PC-3 (cell line): ENCODE measurements at places on chromosomes 4 and X. TPM values are rescaled to one million over a fixed set of nuclear protein-coding genes. Genes with fewer than 3 reads are reported as not detected.

The TEX11 gene
- total RNA-seq: not detected in 2 replicates

DNA sequence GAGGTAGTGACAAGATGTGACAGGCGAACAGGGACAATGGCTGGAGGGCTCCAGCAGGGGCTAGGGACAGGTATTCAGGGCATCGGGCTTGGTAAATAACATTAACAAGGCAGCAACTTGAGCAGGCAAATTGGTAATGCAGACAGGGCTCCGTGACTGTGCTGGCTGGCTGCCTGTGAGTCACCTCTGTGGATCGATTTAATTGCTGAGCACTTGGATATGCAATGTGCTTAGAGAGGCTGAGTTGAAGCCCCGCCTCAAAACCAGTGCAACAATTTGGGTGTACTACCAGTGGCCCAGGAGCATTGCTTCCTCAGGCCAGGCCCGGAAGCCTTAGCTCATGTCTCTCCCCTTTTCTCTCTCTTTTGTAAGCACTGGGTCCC lies 19.5 kb downstream of the CNGA2 start:
- no peaks in the 10 kb centered on the region for H3K36me3 ChIP-seq
- peak; percentile 59 for DNase-seq
- no peak overlapping the region for H3K4me3 ChIP-seq
- no peaks in the 10 kb centered on the region for H3K27me3 ChIP-seq

- no peak overlapping the region for H3K4me3 ChIP-seq
- no peaks in the 10 kb centered on the region for H3K27me3 ChIP-seq
- H3K36me3 ChIP-seq: no peaks in the 10 kb centered on the region
Observed at GRCh38 chr4:18389115-18389514, 367.6 kb upstream of the LCORL start.

The COX18 gene
- total RNA-seq: 32.8 and 40.0 TPM in 2 replicates

DNA sequence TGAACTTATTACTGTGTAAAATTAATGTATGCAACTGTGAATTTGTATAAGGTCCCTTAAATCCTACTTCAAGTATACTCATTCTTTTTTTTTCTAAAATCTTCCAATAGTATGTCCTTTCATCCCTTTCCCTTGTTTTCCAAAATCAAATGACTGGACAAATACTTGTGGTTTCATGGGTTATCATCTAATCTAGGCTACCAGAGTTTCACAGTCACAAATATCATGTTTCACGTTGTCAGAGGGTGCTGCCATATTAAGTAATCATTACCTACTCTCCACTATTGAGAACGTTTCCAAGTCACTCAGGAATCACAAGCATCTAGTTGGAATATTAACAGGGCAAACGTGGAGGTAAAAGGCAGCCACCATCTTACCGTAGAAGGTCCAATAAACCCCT lies 1235.0 kb upstream of the TENM3 start:
- H3K27me3 ChIP-seq: no peaks in the 10 kb centered on the region
- no peak overlapping the region for H3K4me3 ChIP-seq
- H3K36me3 ChIP-seq: no peaks in the 10 kb centered on the region
- H3K4me1 ChIP-seq: no peaks in the 10 kb centered on the region

GRCh38 chr4:75634281-75634680 lies 4.0 kb upstream of the CDKL2 start:
- H3K4me3 ChIP-seq: no peak overlapping the region
- H3K4me1 ChIP-seq: peaks cover 3% of the 10 kb centered on the region; the same call in 1 of the 2 replicates
- DNase-seq: peak; percentile 49
- H3K36me3 ChIP-seq: no peaks in the 10 kb centered on the region
- H3K27ac ChIP-seq: no peak overlapping the region
- H3K27me3 ChIP-seq: no peaks in the 10 kb centered on the region

DNA sequence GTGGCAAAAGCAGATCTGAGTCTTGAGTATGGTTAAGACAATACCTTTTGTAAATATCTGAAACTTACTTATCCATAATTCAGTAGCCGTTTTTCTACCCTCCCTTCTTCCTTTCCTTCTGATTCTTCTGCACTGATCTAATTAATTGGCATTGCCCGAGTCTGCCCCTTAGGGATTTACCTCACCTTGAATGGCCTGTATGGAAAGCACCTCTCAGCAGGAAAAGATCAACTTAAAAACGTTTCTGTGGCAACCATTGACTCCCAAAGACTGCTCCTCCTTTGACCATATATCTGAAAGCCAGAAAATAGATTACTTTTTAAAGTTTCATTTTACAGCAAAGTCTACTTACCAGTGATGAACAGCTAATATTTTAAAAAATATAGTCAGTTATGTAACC lies 496.5 kb upstream of the LCORL start:
- H3K27me3 ChIP-seq: no peaks in the 10 kb centered on the region
- no peak overlapping the region for H3K4me3 ChIP-seq
- no peaks in the 10 kb centered on the region for H3K4me1 ChIP-seq
- no peaks in the 10 kb centered on the region for H3K36me3 ChIP-seq
- DNase-seq: no peak

The COX7B2 gene
- total RNA-seq: 4.7 TPM in 1 of 2 replicates, not detected in the other

DNA sequence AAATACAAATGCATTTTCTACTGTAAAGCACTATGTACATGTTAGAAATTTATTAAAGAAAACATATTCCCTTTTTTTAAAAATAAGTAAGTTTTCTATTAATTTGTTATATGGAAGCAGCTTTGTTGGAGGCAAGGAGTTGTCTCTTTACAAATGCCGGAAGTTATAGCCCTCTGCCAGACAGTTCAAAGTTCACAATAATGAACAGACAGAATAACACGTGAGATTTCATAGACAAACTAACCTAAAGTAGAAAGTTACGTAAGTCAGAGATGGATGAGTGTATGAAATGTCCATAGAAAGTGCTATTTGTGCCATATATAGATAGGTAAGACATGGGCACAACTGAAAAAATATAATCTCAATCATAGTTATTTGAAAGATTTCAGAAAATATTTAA lies 43.9 kb upstream of the NEIL3 start:
- H3K4me1 ChIP-seq: no peaks in the 10 kb centered on the region
- H3K27ac ChIP-seq: no peak overlapping the region
- no peak overlapping the region for H3K4me3 ChIP-seq
- no peak for DNase-seq
- H3K27me3 ChIP-seq: no peaks in the 10 kb centered on the region

GRCh38 chrX:95058815-95059214 lies 1384.8 kb downstream of the FAM133A start:
- peak; percentile 62 for DNase-seq
- no peaks in the 10 kb centered on the region for H3K36me3 ChIP-seq
- peaks cover 21% of the 10 kb centered on the region for H3K4me1 ChIP-seq
- H3K27me3 ChIP-seq: no peaks in the 10 kb centered on the region
- peak overlapping the region; percentile 33 for H3K27ac ChIP-seq
- no peak overlapping the region for H3K4me3 ChIP-seq

DNA sequence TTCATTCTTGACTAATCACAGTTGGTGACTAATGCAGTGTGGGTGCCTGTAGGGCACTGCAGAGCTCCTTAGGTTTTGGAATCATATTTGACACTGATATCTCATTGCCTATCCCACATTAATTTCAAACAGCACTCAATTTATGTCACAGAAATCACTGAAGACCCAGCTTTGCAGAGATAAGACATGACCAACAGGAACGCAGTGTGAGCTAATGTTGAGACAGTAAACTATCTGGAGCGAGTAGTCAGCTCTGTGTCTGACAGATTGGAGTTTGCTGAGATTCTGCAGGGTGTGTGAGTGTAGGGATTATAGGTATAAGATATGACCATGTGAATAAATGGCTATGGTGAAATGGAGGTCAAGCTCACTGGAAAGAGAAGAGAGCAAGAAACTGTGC lies 1586.1 kb upstream of the AGA start:
- H3K4me3 ChIP-seq: no peak overlapping the region
- no peak for DNase-seq
- no peaks in the 10 kb centered on the region for H3K27me3 ChIP-seq
- no peak overlapping the region for H3K27ac ChIP-seq
- no peaks in the 10 kb centered on the region for H3K4me1 ChIP-seq
- no peaks in the 10 kb centered on the region for H3K36me3 ChIP-seq

GRCh38 chr4:140372751-140373327 lies 607 bp upstream of the SCOC start:
- H3K4me1 ChIP-seq: peaks cover 43% of the 10 kb centered on the region
- DNase-seq: peak; percentile 2
- H3K4me3 ChIP-seq: peak overlapping the region; percentile 92
- no peaks in the 10 kb centered on the region for H3K36me3 ChIP-seq
- H3K27ac ChIP-seq: peak overlapping the region; percentile 63

- peak overlapping the region; percentile 83 for H3K4me3 ChIP-seq
- H3K27me3 ChIP-seq: peaks cover 17% of the 10 kb centered on the region
- 0 out of 2 replicates have a peak, but pooled peaks cover 9% of the 10 kb centered on the region for H3K4me1 ChIP-seq
- H3K27ac ChIP-seq: no peak overlapping the region
- DNase-seq: no peak
- H3K36me3 ChIP-seq: no peaks in the 10 kb centered on the region
Observed at GRCh38 chrX:53321230-53321942, 40.0 kb upstream of the IQSEC2 start.

The SLC6A14 gene
- total RNA-seq: 0.07 TPM in 1 of 2 replicates, not detected in the other

The ALPK1 gene
- 4.2 and 4.3 TPM in 2 replicates for total RNA-seq

The RAI2 gene
- total RNA-seq: 0.66 and 2.1 TPM in 2 replicates

- H3K27me3 ChIP-seq: no peaks in the 10 kb centered on the region
- H3K36me3 ChIP-seq: no peaks in the 10 kb centered on the region
- H3K27ac ChIP-seq: peak within 1 kb of the TSS; percentile 25; the same call in 1 of the 2 replicates
Observed at GRCh38 chrX:154097589-154098541, at the start of gene MECP2. Gene MECP2, minus strand, starts transcription at chrX:154097717.

The NHSL2 gene
- 0.07 and 0.58 TPM in 2 replicates for total RNA-seq

The NR3C2 gene
- total RNA-seq: 1.2 and 2.8 TPM in 2 replicates

- no peak for DNase-seq
- H3K36me3 ChIP-seq: peaks cover 6% of the 10 kb centered on the region; the same call in 1 of the 2 replicates
- H3K4me1 ChIP-seq: no peaks in the 10 kb centered on the region
Observed at GRCh38 chr4:118285931-118286330, 66.9 kb downstream of the PRSS12 start.

The MID2 gene
- 19.2 and 23.2 TPM in 2 replicates for total RNA-seq

DNA sequence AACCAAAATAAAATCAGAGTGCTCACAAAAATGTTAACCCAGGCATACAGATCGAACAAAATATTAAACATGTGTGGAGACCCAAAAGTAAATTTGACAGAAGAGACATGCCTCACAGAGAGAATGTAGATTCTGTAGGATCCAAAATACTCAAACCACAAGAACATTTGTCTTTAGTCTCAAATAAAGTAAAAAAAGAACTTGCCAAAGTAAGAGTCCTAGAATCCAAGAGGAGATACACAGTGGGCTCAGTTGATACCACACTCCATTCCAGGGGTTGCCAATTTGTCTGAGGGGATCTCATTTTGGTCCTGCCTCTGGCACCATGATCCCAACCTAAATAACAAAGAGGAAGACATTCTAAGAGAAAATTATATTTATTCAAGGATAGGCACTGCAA lies 316.4 kb downstream of the GALNTL6 start:
- no peaks in the 10 kb centered on the region for H3K4me1 ChIP-seq
- DNase-seq: no peak
- H3K36me3 ChIP-seq: no peaks in the 10 kb centered on the region
- H3K27me3 ChIP-seq: no peaks in the 10 kb centered on the region

The DAPP1 gene
- 11.6 and 11.8 TPM in 2 replicates for total RNA-seq

- peaks cover 4% of the 10 kb centered on the region for H3K4me1 ChIP-seq
- no peaks in the 10 kb centered on the region for H3K36me3 ChIP-seq
- no peak overlapping the region for H3K4me3 ChIP-seq
Observed at GRCh38 chr4:2083826-2084160, 24.7 kb downstream of the NAT8L start.

GRCh38 chr4:119149110-119149509 lies 13.5 kb downstream of the MYOZ2 start:
- no peaks in the 10 kb centered on the region for H3K4me1 ChIP-seq
- DNase-seq: no peak
- no peaks in the 10 kb centered on the region for H3K36me3 ChIP-seq
- no peaks in the 10 kb centered on the region for H3K27me3 ChIP-seq
- H3K4me3 ChIP-seq: no peak overlapping the region

GRCh38 chr4:64784125-64784524 lies 374.9 kb upstream of the TECRL start:
- no peaks in the 10 kb centered on the region for H3K27me3 ChIP-seq
- H3K4me3 ChIP-seq: no peak overlapping the region
- H3K36me3 ChIP-seq: no peaks in the 10 kb centered on the region
- peak; percentile 61 for DNase-seq
- H3K27ac ChIP-seq: no peak overlapping the region

The TMEM47 gene
- total RNA-seq: 4.7 TPM in 2 replicates

- H3K4me3 ChIP-seq: no peak overlapping the region
- H3K27me3 ChIP-seq: no peaks in the 10 kb centered on the region
- H3K36me3 ChIP-seq: no peaks in the 10 kb centered on the region
- no peaks in the 10 kb centered on the region for H3K4me1 ChIP-seq
- no peak for DNase-seq
- H3K27ac ChIP-seq: no peak overlapping the region
Observed at GRCh38 chrX:97027384-97027922, 143.7 kb downstream of the RPA4 start.

DNA sequence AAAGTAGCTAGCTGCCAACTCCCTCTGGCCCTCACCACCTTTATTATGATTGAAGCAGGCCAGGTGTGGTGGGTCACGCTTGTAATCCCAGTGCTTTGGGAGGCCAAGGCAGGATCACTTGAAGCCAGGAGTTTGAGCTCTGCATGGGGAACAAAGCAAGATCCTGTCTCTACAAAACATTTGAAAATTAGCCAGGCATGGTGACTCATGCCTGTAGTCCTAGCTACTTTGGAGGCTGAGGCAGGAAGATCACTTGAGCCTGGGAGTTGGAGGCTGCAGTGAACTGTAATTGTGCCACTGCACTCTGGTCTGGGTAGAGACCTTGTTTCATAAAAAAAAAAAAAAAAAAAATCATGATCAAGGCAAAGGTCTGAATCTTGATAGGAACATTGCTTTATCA lies 467.0 kb upstream of the DIPK2B start:
- peak; percentile 47 for DNase-seq
- no peak overlapping the region for H3K4me3 ChIP-seq
- H3K27me3 ChIP-seq: no peaks in the 10 kb centered on the region
- H3K27ac ChIP-seq: no peak overlapping the region

The MAGEB17 gene
- total RNA-seq: 0.58 and 0.87 TPM in 2 replicates

DNA sequence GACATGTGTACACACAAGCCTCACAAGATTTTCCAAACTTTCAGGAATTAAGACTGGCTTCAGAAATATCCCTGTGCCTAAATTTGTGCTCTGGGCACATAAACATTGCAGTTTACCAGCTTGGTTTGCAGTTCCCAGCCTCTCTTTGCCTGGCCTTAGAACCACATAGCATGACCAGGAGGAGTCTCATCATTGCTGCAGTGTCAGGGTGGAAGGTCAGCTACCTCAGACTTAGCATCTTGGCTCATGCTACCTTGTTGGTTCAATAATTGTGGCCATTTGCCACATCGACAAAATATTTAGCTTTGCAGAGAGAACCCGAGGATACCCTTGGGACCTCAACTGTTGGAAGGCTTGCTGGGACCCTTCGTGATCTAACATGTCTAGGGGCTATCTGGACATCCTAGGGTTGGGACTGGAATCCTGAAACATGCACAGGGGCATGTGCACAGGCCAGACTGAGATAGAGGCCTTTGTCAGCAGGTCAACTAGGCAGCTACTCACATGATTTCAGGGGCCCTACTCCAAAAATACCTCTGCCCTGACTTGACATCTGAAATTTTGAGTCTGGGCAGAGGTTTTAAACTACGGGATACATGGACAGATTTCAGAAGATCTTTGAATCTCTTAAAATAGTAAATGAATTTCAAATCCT lies 8.0 kb upstream of the SUPT20HL2 start:
- DNase-seq: no peak
- no peaks in the 10 kb centered on the region for H3K36me3 ChIP-seq
- H3K27ac ChIP-seq: no peak overlapping the region
- no peak overlapping the region for H3K4me3 ChIP-seq
- H3K4me1 ChIP-seq: no peaks in the 10 kb centered on the region
- H3K27me3 ChIP-seq: 0 out of 2 replicates have a peak, but pooled peaks cover 5% of the 10 kb centered on the region

- H3K4me3 ChIP-seq: no peak overlapping the region
- no peaks in the 10 kb centered on the region for H3K27me3 ChIP-seq
- H3K36me3 ChIP-seq: no peaks in the 10 kb centered on the region
Observed at GRCh38 chr4:184021389-184021788, 116.3 kb downstream of the STOX2 start.

- H3K4me3 ChIP-seq: no peak overlapping the region
- peaks cover 14% of the 10 kb centered on the region for H3K4me1 ChIP-seq
- DNase-seq: no peak
- no peak overlapping the region for H3K27ac ChIP-seq
Observed at GRCh38 chr4:26192899-26193869, 127.6 kb upstream of the RBPJ start.
